ENCODE measurements at places on chromosomes 12 and 14.

- no peak for DNase-seq
Observed at GRCh38 chr14:81235096-81235495, 14.3 kb upstream of the GTF2A1 start.

- no peak for DNase-seq
Observed at GRCh38 chr12:72753571-72753970, 481.4 kb downstream of the TRHDE start.

DNA sequence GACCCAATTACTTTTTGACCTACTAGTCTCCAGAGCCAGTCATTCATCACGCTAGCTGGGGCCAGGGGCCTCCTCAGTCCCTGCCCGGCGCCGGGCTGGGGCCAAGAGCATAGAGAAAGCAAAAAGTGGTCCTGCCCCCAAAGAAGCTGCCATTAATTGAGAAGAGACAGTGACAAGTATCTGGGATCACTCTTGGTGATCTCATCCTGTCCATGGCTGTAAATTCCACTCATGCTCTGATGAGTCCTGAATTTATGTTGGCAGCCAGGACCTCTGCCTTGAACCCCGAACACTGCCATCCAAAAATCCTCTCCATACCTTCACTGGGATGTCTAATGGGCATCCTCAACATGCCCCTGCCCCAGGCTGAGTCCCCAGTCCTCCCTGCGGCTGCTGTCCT is 34.4 kb upstream of the DLK1 start:
- DNase-seq, result no peak

DNA sequence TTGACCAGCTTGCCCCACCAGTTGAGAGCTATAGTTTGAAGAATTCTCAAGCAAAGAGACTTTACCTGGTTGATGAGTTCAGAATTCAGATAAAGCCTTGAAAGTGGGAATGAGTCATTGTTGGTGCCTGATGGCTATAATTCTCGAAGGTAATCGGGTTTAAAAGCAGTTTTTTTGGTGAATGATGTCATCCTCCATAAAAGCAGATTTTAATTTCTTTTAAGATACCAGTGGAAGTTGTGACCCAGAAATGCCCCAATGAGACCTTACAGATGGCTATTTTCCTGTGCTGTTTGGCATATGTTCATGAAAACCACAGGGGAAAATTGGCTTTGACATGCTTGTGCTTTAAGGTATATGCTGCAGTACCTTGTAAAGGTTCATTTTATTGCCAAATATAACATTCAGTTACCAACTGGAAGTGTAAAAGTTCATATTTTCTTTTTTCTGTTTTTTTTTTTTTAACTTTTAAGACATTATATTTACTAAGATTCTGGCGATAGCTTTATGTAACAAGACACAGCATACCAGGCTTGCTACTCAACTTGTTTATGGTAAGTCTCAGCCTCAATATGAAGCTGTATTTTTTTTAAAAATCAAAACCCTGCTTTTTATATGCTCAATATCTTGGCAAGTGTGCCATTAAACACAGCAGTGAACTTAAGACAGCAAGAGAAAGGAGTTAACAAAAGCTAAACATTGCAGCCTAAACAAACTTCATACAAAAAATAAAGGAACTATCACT is 119.3 kb downstream of the LMNTD1 start:
- DNase-seq, result peak; percentile 49

DNA sequence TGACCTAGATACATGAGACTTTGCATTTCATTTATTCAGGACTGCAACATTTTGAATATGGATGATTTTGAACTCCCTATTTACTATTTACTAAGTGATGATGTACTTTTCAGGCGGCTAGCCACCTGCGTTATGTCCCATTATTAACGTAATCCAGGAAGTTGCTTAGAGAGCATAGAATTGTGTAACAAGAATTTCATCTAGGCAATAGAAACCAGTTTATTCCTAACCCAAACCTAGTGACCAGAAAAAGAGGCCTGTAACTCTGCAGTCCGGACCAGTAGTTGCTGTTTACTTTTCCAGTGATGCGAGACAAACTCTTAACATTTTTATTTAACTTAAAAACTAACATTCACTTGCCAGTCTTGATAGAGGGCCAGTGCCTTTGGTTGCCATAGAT is 12.3 kb downstream of the NUDT4 start:
- DNase-seq, result no peak

DNA sequence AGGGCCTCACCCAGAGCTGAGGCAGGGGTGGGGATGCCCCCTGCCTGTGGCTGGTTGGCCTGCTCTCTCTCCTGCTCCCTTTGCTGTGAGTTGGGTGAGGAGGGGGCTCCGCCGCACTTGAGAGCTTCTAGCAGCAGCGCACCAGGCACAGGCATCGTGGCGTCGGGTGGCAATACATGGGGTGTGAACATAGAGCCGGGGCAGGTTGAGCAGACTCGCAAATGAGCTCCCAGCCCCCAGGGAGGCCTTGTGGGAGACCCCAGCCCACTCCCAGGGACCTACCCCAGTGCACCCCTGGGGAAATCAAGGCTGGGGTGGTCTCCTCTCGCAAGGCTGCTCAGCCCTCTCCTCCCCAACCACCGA is 54.5 kb downstream of the KIF26A start:
- no peak for DNase-seq

- DNase-seq, result no peak
Observed at GRCh38 chr12:76523408-76523807, 36.2 kb downstream of the OSBPL8 start.

DNA sequence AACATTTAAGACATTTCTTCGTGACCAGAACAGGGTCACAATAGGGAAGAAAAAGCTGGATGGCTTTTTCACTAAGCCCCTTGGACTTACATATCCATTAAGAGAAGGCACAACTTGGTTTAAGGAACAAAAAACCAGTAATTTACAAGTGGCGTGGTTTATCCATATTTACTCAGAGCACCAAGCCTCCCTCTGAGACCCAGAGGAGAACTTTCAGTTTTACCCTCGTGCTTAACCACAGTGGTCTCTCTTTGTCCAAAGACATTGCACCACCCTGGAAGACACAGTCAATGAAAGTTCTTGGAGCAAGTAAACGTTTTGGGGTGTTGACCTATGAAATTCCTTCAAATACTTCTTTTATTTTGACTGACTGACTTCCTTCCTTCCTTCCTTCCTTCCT is 52.5 kb downstream of the SSPN start:
- DNase-seq, result no peak

DNA sequence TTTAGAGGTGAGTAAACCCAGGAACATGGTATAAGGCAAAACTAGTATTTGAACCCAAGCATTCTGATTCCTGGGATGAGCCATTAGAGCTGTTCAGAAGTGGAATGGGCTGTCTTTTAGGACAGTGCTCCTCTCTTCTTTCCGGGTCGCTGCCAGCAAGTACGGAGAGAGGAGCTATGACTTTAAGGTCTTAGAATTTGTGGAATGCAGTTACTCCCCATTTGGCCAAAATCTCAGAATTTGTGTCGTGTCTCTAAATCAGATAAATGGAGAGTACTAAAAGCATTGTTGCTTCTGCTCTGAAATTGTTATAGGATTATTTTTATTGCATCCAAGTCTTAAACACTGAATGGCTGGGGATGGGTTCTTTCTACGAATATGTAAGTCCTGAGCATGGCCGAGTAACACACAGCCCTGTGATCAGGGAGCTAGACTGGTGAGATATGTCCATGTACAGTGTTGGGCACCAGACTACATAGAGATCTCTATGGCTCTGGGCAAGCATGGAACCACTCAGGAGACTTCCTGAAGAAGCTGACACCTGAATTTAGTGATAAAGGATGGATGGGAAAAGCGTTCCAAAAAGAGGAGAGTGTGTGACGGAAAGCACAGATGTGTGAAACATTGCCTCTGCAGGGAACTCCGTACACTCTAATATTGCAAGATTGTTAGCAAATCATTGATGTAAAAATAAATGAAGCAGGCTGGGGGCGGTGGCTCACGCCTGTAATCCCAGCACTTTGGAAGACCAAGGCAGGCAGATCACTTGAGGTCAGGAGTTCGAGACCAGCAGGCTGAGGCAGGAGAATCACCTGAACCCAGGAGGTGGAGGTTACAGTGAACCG is 184.7 kb downstream of the SRGAP1 start:
- peak; percentile 42 for DNase-seq

DNA sequence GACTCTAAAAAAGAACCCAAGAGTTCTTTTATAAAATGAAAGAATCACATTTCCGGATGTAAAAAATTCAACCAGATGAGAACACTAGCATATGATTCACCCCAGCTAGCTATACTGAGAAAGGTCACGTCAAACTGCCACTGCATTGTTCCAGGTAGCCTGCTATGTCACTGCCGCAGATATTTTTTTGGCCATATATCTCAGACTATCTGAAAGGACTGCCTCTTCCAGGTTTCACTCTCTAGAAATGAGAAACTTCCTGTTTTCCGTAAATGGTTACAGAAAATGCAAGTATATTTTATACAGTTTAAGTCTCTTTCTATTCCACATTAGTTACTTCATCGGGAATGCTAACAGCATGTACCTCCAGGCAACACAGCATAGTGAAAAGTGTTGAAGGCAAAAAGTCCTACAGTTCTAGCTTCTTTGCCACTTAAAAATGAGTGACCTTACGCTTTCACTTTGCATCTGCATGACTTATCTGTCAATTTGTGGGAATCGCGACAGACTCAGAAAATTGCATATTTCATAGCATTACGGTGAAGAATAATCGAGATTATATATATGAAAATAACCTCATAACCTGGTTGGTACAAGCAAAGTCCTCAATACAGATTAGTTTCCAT is 105.2 kb downstream of the MED13L start:
- no peak for DNase-seq

DNA sequence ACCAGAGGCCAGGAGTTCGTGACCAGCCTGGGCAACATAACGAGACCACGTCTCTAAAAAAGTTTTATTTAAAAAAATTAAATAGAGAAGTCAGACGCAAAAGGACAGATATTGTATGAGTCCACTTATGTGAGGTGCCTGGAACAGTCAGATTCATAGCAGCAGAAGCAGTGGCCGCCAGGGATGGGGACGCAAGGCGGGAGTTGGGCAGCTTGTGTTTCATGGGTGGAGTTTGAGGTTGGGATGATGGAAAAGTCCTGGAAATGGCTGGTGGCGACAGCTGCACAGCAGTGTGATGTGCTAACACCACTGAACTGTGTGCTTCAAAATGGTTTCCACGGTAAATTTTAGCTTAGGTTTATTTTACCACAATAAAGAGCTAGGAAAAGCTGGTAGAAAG is 57.6 kb upstream of the DDX11 start:
- no peak for DNase-seq

DNA sequence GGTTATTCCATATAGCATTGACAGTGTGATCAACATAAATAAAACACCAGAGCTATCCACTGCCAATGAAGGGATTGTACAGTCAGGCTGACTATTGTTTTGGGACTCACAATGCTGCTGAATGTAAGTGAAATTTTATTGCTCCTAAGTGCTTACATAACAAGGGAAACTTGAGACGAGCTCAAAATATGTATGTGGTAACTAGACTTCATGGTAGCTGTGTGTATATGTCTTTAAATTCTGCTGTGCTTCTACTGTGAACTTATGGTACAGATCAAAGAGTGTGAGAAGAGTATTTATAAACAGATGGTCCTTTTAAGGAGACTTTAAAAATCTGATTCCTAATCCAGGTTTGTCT is 6.9 kb downstream of the FLRT2 start:
- peak; percentile 46 for DNase-seq

- no peak for DNase-seq
Observed at GRCh38 chr12:24742378-24742777, 206.5 kb downstream of the BCAT1 start.

DNA sequence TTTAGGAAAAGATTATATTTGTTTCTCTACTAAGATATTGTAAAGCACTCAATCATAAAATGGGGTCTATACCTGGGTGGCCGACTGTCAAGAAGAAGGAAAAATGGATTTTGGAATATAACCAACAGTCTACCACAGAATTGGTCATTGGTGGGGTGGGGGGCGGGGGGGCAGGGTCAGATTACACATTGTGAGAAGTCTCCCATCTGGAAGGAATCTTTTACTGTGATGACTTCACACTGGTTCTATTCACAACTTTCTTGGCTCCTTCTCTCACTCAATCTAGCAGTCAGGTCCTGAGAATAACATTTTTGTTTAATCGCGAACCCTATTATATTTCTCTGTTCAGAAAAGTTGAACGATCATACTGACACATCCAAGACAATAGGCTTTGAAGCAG is 8.7 kb upstream of the CLEC4E start:
- DNase-seq, result peak; percentile 59

DNA sequence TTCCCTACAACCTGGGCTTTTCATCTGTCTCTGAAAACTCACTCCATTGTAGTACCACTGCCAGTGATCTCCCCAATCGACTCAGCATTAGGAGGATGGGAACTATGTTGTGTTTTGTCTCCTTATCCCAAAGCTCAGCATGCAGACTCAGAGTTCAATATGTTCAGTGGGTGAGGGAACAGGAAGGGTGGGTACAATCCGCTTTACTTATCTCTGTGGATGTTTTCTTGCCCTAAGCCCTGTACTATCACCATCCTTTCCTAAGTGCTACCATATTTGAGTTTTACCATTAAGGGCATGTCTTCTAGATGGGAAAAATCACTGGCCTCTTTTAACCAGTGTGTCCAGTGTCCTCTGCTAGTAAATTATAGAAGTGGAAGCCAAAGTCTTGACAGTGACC is 107.1 kb downstream of the PPM1H start:
- DNase-seq, result no peak

GRCh38 chr14:91834571-91834970 is 32.8 kb downstream of the TC2N start:
- no peak for DNase-seq

GRCh38 chr14:63854330-63854729 is 1.5 kb downstream of the SYNE2 start:
- no peak for DNase-seq

- DNase-seq, result no peak
Observed at GRCh38 chr14:103638594-103638993, 9.6 kb downstream of the KLC1 start.

GRCh38 chr12:54611715-54612149 is 23.0 kb downstream of the LACRT start:
- DNase-seq, result no peak

DNA sequence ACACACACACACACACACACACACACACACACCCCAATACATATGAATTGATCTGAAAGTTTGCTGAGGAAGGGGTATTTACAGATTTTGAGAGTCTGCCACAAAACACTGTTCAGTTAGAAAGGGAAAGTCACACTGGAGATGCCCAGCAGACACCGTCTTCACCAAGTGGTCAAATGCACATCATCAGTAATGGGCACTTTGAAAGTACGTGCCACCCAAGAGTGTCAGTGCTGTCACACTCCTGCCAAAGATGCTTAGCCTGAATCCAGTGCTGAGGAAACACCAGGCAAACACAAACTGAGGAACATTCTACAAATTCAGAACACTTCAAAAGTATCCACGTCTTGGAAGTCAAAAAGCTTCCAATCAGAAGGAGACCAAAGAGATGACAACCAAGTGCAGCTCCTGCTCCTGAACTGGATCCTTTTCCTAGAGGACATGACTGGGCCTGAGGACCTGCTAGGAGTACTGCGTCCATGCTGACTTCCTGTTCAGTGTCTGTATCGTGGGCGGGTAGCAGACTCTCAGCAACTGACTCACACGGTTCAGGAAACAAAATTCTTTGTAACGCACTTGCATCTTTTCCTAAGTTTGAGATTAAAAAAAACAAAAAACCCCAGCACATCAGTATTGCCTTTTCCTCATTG is 18.6 kb downstream of the PSMC1 start:
- peak; percentile 84 for DNase-seq

GRCh38 chr14:71050227-71050823 is 143.1 kb downstream of the PCNX1 start:
- peak; percentile 29 for DNase-seq

- DNase-seq, result no peak
Observed at GRCh38 chr14:93099196-93099595, 16.5 kb downstream of the ITPK1 start.
